Left ventricle myocardium inferior (tissue), 1 donor: ENCODE measurements at places on chromosomes 16 and 17. TPM values are rescaled to one million over a fixed set of nuclear protein-coding genes. Genes with fewer than 3 reads are reported as not detected.

DNA sequence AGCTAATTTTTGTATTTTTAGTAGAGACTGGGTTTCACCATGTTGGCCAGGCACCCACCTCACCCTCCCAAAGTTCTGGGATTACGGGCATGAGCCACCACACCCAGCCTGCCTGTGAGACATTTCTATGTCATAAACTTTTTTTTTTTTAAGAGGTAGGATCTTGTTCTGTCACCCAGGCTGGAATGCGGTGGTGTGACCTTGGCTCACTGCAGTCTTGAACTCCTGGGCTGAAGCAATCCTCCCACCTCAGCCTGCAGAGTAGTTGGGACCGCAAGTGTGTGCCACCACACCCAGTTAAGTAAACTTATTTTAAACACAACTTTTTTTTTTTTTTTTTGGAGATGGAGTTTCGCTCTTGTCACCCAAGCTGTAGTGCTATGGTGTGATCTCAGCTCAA lies 47.2 kb downstream of the SCNN1G start:
- no peak for DNase-seq

DNAAF8 gene
- total RNA-seq = 0.77 TPM

CPNE7 gene
- not detected for total RNA-seq

DNA sequence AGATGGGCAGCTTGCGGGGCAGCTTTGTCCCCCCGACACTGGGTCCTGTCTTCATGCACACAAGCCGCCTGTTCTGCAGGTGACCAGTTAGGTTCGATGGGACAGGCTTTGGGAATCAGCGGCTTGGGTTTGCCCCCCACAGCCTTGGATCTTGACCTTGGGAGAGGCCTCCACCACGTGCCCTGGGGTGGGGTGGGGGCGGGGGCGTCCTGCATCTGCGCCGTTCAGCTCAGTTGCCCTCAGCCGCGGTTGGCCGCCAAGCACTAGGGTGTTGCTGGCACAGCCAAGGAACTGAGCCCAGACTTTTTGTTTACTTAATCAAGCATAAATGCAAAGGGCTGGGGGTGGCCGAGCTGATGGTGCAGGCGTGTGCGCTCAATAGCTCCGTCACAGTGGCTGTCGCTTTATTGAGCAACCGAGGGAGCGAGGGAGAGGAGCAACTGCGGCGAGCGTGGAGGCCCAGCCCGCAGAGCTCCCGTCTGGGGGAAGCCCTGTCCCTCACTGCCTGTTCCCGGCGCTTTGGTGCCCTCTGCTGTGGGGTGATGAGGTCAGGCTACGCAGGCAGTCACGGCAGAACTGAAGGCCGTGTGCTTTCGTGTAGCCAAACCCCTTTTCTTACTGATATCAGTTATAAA lies 33.9 kb downstream of the JPH3 start:
- DNase-seq = peak; percentile 84

SLC9A5 gene
- total RNA-seq = 1.3 TPM

MT1G gene
- total RNA-seq = not detected

DNA sequence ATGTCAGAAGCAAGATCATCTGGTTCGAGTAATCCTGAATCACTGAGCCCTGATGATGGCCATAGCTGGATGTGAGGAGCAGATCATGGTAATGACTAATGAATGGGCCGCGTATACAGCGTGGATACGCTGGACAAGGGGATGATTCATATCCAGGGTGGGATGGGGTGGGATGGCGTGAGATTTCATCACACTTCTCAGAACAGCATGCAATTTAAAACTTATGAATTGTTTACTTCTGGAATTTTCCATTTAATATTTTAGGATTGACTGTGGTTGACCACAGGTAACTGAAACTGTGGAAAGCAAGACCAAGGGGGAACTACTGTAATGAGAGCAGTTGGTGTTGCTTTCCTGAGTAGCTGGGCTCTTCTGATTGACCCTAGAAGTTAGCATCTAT lies 225.5 kb downstream of the STX8 start:
- DNase-seq = no peak

MT1F gene
- total RNA-seq = 0.85 TPM

- no peak for DNase-seq
Measured at GRCh38 chr16:35788381-35788780, 2329.0 kb downstream of the TP53TG3F start.

DNA sequence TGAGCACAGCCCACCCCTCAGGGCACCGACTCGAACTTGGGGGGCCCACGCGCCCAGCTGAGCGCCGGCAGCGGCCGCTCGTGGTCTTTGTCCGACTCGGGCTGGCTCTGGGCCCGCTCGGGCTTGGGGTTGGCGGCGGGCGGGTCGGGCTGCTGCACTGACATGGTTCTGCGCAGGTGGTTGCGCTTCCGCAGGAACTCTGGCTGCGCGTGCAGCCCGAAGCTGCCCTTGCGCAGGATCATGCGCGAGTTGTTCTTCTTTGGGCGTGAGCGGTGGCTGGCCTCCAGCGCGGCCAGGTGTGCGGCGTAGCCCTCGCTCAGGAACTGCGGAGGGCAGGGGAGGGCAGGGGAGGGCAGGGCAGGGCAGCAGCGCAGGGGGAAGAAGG lies 11.1 kb downstream of the PIMREG start:
- DNase-seq = no peak

- no peak for DNase-seq
Measured at GRCh38 chr17:7715936-7716886, 1.3 kb upstream of the DNAH2 start.

GRCh38 chr17:13194887-13195286 lies 177.1 kb upstream of the ELAC2 start:
- DNase-seq = no peak

- no peak for DNase-seq
Measured at GRCh38 chr16:67040166-67040565, 11.2 kb downstream of the CBFB start.

KCNJ2 gene
- 44.8 TPM for total RNA-seq

- no peak for DNase-seq
Measured at GRCh38 chr17:31754239-31754945, 104.7 kb downstream of the COPRS start.

TNFRSF17 gene
- not detected for total RNA-seq

EVI2B gene
- 2.7 TPM for total RNA-seq
